ENCODE measurements at places on chromosomes 7 and 10.

- DNase-seq = peak; percentile 57
Measured at GRCh38 chr10:43671659-43672531, 23.2 kb upstream of the ZNF32 start.

GRCh38 chr10:74612195-74612594 lies 214.2 kb upstream of the KAT6B start:
- no peak for DNase-seq

DNA sequence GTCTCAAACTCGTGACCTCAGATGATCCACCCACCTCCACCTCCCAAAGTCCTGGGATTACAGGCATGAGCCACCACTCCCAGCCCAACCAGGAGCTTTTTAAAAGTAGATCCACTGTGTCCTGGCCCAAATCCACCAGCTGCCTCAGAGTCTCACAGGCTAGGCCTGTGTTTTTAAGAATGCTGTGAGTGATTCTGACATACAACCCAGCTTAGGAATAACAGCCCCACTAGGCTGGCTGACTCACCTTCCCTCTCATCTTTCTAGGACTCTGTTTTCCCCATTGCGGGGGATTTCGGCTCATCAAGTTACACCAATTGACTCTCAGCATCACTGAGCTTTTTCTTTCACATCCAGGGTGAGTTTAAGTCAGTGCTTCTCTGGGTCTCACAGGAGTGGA lies 207.6 kb downstream of the SKIDA1 start:
- no peak for DNase-seq

GRCh38 chr7:26954951-26955350 lies 90.6 kb upstream of the SKAP2 start:
- no peak for DNase-seq

DNA sequence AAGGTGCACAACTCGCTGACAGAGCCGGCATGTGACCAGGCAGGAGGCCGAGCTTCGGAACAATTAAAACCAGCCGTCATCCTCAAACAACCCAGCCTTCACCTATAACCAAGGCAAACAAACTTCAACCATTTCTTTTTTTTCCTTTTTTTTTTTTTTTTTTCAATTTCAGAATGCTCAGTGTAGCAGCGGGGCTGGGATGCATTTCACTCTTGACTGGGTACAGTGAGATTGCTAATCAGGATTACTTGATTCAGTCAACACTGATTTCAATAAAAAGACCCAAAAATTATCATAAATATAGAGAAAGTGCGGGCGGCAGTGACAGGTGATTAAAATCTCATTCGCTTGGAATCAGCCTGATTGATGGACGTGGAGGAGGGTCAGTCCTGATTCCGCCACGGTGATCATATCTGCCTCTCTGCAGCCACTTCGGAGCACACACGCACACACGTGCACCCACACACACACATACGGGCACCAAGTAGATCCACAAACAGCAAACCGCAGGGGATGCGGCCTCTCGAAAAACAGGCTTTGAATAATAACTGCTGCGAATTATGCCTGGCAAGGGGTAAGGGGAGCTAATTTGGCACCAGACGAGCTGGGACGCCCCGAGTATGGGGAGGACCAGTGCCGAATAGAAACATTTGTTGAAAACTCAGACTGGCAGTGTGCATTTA lies 31.2 kb downstream of the EBF3 start:
- DNase-seq = no peak

- no peak for DNase-seq
Measured at GRCh38 chr7:65968256-65969185, 13.5 kb downstream of the GUSB start.

DNA sequence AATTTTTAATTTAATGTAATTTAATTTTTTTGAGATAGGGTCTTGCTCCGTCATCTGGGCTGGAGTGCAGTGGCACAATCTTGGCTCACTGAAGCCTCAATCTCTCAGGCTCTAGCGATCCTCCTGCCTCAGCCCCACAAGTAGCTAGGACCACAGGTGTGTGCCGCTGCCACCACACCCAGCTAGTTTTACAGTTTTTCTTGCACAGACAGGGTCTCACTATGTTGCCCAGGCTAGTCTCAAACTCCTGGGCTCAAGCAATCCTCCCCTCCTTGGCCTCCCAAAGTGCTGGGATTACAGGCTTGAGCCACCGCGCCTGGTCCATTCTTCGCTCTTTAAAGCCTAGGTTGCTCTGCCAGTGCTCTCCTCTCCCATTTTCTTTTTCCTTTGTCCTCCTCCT lies 12.9 kb downstream of the CALML3 start:
- no peak for DNase-seq

GRCh38 chr7:94511718-94512117 lies 2.1 kb downstream of the CASD1 start:
- DNase-seq = no peak

GRCh38 chr7:100430493-100431285 lies 1.1 kb downstream of the MEPCE start:
- no peak for DNase-seq

DNA sequence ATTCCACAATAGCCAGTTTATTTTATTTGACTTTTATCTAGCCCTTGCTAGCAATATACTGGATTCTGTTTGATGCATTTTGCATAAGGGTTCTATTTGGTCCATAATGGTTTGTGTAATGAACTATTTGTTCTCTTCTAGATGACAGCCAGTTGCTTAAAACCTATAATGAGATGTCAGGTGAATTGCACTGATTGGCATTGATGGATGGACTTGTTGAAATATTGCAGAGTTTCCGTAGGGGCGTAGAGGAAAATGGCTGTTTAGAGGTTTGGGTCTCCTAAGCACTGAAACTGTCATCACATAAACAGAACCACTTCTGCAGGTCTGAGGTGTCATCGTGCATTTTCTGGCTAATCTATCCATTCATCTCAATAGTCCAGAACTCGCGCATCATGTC lies 124.9 kb upstream of the HDAC9 start:
- no peak for DNase-seq

DNA sequence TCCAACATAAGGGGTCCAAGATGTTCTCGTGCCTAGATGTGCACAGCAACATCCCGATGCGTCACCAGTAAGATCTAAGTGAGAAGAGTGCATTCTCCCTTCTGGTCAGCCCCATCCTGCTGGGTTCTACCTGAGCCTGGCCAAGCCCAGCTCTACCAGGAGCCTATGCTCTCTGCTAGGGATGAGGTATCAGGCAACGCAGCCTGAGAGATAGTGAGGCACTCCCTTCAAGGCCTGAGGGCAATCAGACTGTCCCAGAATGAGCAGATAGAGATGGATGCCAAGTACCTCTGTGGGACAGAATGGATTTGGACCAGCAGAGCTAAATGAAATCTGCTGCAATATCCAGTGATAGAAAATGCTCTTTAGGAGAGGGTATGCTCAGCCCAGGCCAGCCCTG lies 26.7 kb downstream of the DDC start:
- no peak for DNase-seq

DNA sequence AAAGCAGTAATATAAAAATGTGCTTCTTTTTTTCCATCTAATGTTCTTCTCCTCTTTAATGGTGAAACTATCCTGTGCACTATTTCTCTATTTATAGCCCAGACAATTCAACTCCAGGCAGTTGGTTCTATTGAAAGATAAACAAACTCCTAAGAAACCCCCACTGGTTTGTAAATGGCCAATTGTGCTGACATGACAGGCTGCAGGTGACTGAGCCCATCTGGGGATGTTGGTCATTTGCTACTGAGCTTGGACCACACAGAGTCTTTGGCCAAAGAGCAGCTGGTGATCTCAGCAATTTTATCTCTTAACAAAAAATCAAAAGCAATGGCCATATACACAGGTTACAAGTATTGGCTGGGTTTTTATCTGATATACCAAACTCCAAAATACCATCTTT lies 631.8 kb upstream of the CELF2 start:
- DNase-seq = no peak

DNA sequence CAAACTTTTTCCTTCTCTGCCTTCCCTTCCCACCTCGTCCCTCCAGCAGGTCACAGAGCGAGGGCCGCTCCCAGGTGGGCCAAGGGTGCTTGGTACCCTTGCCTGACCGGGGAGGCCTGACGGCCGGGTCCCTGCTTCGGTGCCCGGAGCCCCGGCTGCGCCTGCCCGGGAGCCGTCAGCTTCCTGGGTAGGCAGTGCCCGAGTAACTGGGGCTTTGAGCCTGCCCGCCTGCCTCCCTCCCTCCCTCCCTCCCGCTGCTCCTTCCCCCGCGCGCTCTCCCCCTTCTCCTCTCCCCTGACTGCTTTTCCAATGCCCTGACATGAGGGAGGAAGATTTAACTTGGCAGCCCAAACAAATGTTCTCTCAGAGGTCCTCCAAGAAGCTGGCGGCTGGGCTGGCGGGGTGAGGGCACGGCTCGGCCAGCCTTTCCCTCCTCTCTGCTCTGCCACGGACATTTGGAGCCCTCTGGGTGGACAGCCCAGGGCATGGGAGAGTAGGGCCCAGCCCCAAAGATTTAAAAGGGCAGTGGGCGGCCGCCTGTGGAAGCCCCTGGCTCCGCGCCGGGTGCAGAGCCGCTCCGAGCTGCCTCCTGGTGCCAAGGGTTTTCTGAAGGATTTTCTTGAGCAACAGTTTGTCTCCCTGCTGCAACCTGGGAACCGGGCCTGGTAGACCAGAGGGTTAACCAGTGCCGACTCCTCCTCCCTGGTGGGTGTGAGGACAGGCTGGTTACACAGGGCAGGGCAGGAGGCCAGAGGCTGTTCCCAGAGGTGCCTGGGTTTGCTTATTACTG lies 2.0 kb downstream of the ZMIZ1 start:
- DNase-seq = peak; percentile 58

DNA sequence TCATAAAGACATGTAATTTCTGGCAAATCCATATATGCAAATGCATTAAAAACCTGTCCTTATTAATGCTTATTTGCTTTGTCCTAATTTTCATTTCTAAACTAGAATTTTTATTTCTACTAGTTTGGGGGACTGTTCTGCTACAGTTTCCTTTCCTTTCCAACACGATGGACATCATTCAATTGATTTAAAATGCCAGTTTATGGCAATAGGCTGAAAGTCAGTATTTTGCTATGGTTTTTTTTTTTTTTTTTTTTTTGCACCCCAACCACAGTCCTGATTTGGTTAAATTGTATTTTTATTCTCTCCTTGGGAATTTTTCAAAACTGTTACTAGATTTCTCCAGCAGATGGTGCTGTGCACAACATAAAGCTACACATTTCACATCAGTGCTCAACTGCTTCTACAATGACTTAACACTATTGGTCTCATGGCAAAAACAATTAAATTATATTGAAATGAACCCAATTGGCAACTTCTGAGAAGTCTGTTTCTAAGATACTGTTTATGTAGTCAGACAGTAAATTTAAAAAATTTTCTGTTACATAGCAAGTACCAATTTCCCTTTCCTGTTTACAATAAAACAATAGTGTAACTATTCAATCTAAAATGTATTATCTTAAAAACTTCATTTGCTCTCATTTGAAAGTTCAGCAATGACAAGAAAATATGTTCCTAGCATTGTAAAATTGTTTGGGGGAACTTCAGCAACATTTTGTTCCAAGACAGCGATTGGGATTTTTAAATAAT lies 193.8 kb upstream of the CCDC6 start:
- no peak for DNase-seq

DNA sequence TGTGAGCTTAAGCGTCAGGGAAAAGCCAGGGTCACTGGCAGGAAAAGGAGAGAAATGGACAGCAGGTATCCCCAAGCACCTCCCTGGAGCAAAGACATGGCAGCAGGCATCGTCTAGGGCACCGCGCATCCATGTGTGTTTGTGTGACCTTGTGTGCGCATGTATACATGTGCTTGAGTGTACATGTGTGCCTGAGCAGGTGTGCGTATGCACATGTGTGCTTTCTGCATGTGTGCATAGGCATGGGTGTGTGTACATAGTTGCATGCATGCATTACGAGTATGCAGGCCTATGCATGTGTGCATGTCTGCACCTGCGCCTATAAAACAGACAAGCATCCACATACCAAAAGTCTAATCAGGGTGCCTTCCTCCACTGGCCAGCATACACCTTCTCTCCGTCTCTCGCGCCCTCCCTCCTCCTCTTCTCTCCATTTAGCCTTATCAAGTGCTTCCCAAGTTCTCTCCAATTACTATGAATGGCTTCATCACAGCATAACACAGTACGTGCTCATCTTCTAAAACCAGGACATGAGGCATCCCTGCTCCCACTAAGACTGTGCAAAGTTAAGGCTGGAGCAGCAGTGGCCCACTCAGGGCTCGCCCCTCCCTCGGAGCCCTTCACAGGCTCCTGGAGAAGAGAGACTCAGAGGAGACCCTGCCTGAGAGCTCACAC lies 30.6 kb downstream of the RASGEF1A start:
- peak; percentile 10 for DNase-seq

- no peak for DNase-seq
Measured at GRCh38 chr7:4139656-4140625, 542.2 kb upstream of the FOXK1 start.

DNA sequence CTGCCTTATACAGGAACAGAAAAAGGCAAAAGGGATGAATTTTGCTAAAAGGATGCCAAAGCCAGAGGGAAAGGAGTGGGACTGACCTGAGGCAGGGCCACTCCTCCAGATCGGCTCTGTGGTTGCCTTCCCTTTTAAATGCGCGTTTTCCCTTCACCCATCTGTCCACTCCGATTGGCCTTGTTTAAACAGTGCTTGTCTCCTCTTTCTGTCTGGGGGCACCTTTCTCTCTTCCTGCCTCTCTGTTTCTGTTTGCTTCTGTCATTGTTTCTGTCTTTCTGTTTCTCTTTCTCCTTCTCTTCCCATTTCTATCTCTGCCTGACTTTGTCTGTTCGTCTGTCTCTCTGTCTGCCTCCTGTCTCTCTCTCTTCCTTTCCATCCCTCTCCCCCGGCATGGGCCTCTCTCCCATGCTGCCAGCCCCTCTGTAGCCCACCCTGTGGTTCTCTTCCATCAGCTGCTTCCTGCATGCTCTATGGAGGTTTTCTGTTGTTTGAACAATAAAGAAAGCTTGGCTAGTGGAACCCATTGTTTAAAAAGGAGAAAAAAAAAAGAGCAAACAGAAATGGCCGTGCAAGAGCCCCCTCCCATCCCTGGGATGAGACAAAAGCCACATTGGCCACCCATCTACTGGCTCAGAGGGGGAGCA lies 29.5 kb upstream of the HSPB1 start:
- DNase-seq = no peak

- no peak for DNase-seq
Measured at GRCh38 chr10:78130966-78131710, 97.5 kb downstream of the RPS24 start.

- DNase-seq = no peak
Measured at GRCh38 chr7:154620141-154620755, 382.7 kb downstream of the PAXIP1 start.

GRCh38 chr10:132461683-132462231 lies 64.8 kb downstream of the PWWP2B start:
- no peak for DNase-seq

GRCh38 chr10:31698181-31698830 lies 230.3 kb downstream of the ARHGAP12 start:
- no peak for DNase-seq

DNA sequence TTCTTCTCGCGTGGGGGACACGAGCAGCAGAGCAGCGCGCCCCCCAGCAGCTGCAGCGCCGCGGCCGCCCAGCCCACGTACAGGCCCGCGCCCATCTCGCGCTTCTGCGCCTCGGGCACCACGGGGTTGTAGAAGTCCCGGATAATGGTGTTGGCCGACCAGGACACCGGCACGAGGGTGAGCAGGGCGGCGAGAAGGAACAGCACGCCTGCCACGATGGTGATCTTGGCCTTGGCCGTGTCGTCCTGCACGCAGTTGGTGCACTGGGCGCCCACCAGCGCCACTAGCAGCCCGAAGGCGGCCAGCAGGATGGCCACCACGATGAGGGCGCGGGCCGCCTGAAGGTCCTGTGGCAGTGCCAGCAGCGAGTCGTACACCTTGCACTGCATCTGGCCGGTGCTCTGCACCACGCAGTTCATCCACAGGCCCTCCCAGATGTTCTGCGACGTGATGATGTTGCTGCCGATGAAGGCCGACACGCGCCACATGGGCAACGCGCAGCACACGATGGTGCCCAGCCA lies 529 bp downstream of the CLDN3 start:
- no peak for DNase-seq

GRCh38 chr10:67477868-67478267 lies 218.1 kb downstream of the CTNNA3 start:
- DNase-seq = no peak
